ENCODE measurements at places on chromosomes 2 and 18. TPM values are rescaled to one million over a fixed set of nuclear protein-coding genes. Genes with fewer than 3 reads are reported as not detected.
A peak's percentile ranks its signal among the peaks of the same experiment; 100 is the strongest.

DNA sequence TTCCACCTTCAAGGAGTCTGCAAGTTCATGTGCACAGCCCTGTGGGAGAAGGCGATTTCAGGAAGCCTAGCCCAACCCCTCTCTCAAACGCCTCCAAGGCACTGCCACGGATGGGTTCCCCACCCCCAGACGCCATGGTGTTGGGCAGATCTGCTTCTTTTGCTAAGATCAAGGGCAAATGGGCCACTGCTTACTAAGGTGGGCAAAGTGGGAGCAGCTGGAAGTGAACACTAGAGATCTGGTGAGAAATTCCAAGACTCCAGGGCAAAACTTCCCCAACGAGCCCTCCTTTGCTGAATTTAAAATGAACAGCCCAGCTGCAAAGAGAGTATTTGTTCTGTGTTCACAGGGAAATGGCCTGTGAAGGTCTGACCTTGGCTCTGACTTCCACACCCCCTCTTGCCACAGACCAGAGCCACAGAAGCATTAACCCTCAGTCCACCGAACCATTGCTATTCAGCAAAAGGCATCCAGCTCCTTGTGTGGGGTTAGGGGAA lies 45.1 kb upstream of the ZBTB7C start:
- peaks cover 8% of the 10 kb centered on the region for H3K4me1 ChIP-seq
- no peak for DNase-seq
- H3K27ac ChIP-seq: no peak overlapping the region
- H3K36me3 ChIP-seq: no peaks in the 10 kb centered on the region
- H3K4me3 ChIP-seq: no peak overlapping the region

DNA sequence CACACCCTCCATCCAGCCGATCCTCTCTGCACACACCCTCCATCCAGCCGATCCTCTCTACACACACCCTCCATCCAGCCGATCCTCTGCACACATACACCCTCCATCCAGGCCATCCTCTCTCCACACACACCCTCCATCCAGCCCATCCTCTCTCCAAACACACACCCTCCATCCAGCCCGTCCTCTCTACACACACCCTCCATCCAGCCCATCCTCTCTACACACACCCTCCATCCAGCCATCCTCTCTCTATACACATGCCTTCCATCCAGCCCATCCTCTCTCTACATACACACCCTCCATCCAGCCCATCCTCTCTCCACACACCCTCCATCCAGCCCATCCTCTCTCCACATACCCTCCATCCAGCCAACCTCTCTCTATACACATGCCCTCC lies 83.1 kb downstream of the EIPR1 start:
- H3K27me3 ChIP-seq: no peaks in the 10 kb centered on the region
- no peak overlapping the region for H3K27ac ChIP-seq
- H3K4me1 ChIP-seq: peaks cover 2% of the 10 kb centered on the region
- no peak for DNase-seq
- no peak overlapping the region for H3K4me3 ChIP-seq

DNA sequence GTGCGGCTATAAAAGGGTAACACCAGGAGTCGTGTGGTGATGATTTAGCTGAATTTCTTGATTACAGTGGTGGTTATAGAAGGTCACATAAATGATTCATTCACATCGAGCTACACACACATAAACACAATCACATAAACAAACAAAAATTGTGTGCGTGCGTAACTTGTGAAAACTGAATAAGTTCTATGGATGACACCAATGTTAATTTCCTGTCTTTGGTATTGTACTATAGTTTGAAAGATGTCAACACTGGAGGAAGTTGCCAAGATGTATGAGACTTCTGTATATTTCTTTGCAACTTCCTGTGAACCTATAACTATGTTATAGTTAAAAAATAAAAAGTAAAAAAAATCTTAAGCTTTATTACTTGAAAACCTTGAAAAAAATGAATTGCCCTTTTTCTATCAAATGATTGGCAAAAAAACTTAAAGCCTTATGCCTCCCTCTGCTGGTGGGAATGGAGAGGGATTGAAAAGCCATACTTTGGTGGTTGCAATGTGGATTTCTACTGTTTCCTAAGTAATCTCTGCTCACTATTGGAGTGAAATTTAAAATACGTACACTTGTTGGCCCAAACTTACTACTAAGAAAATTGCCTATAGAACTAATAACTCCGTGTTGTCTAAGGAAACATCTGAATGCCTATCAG lies 227.7 kb downstream of the RPIA start:
- no peaks in the 10 kb centered on the region for H3K4me1 ChIP-seq
- no peaks in the 10 kb centered on the region for H3K36me3 ChIP-seq
- H3K27ac ChIP-seq: no peak overlapping the region
- peak; percentile 3 for DNase-seq

DNA sequence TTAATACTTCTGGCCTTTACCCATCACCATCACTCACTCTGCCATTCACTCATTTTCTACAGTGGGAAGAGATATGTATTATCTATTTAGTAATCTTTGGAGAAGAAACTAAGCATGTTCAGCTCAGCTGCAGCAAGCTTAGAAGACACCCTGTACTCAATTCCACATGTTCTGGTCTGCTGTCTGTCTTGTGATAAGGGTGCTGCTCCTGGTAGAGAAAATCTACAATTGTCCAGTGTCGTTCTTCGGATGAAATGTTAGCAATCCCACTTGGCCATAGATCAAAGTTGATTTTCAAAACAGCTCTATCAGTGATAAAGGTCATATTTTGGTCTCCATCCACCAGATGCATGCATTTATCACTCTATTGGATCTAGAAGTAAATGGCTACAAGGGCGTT lies 337.1 kb downstream of the LRRTM4 start:
- no peaks in the 10 kb centered on the region for H3K27me3 ChIP-seq
- no peak overlapping the region for H3K4me3 ChIP-seq
- no peak for DNase-seq

ST8SIA3 gene
- total RNA-seq: not detected

RBM43 gene
- total RNA-seq: 13.9 TPM

RNF181 gene
- 49.9 TPM for total RNA-seq
